Choroid plexus epithelial cell (primary cell): ENCODE measurements at places on chromosomes 5 and 9.

DNA sequence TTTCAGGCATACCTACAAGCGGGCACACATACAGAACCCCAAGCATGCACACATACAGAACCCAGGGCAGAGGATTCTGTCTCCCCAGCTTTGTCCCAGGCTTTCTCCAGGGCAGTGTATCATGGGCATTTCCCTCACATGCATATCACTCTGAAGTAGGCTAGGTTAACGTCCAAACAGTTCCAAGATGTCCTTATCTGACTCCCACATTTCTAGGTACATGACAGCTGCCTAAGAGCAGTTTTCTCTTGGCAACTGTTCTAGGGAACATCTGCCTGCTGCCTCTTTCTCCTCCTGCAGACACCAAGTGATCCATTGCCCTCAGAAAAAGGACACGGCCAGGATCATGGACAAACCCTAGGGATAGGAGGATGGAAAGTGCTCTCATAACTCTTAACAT, 84.9 kb upstream of the NR3C1 start:
- DNase-seq: no peak

DNA sequence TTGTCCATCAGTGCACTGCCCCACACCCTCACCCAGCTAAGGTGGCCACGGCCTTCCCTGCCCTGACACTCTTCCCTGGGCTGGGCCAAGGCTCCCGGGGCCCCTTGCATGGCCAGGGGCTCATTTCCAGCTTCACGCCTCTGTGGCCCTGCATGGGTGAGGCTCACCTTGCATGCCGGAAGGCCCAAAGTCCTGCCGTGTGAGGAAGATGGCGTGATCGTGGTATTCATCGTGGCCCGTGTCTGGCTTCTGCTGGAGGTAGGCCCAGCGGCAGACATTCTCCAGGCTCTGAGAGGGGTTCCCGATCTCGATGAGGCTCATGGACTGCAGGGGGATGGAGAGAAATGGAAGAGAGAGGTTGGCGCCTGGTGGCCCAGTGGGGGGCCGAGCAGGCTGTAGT, 98.4 kb downstream of the ZNF354C start:
- no peak for DNase-seq

DNA sequence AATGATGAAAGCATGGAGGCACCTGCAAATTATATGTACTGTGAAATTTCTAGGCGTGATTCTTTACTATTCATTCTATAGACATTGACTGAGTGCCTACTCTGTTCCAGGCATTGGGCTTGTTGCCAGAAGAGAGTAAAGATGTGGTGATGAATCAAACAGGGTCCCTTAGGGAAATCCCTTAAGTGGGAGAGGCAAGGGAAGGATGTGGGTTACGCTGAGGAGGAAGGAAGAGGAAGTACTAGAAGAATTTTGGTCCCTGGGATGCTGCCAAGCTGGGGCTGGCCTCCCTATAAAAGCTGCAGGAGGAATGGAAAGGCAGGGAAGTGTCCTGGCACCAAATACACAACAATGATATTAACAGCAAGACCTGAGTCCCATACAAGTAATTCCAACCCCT, 76.7 kb upstream of the SPOCK1 start:
- DNase-seq: no peak

DNA sequence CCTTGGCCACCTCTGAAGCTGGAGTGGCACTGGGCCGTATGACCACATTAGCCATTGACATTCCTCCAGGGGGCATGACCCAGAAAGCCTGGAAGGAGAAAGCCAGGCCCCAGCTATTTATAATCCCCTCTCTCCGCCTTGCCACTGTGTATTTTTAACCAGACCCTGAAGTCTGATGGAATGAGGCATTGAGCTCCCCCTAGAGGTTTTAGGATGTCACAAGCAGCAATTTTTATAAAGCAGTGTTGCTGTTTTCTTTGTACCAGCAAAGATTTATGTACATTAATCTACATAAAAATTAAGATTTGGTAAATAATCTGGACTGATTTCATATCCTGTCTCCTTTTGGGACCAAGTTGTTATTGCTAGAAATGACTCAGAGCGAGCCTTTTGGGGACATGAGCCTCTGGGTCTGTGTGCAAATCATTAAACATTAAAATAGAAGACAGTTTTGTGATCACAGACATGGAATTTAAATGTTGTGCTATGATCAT, 127.1 kb downstream of the TRIO start:
- DNase-seq: peak; percentile 83

DNA sequence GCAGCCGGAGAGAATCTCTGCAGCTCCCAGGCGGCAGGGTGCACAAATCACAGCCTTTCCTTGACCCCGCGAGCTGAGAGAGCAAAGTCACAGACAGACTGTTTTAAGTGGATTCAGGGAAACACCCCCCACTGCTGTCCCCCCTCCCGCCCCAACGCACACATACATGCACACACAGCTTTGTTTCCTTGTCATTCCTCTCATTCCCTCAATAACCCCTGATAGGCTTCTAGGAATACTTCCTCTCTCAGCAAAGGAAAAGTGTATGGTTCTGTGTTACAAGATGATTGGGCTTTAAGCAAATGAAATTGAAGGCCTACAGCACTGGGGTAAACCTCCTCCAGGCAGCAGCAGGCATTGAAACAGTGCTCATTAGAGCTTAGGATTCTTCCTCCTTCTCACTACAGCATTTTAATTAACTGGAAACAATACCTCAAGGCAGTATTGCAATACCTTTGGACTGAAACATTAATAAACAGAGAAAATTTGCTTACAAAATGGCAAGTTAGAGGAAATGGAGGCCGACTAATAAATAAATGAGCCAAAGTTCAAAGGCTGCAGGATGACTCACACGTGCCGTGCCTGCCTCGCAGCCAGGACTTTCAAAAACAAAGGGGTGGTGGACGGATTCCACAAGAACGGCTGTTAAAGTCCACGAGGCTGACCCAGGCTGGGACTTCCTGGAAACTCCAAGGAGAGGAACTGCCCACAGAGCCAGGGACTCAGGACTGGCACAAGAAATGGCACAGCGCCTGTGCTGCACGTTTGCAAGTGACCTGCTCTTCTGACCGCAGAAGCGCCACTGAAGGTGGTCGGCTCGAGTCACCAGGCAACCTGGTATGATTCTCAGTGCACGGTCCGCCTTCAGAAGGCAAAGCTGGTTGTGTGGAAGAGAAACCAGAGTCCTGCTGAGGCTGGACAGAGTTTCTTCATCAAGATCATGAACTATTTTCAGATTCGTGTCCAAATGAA, 236.2 kb downstream of the SYK start:
- DNase-seq: peak; percentile 80

GRCh38 chr5:96875791-96876291, 459 bp upstream of the ERAP2 start:
- no peak for DNase-seq

- DNase-seq: no peak
These were observed 327.0 kb upstream of the KLF4 start for GRCh38 chr9:107816561-107817021.

- no peak for DNase-seq
These were observed 33.9 kb downstream of the HRH2 start for GRCh38 chr5:175691761-175692160.

GRCh38 chr9:95561913-95562312, 45.1 kb upstream of the PTCH1 start:
- no peak for DNase-seq

DNA sequence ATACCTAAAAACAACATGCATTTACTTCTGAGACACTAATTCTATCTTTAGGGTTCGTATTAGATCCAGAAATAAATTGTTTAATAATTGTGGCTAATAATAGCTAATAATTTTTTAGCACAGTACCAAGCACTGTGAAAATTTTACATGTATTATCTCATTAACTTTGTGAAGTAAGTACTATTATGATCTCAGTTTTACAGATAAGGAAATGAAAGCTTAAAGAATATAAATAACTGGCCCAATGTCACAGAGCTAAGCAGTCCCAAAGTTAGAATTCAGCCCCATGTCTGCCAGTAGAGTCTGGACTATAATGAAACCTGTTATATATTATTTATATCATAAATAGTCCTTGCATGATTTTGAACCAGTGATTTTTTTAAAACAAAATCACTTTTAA, 163.3 kb downstream of the NIPBL start:
- no peak for DNase-seq

- no peak for DNase-seq
These were observed 19.1 kb downstream of the CAMSAP1 start for GRCh38 chr9:135888126-135888765.

DNA sequence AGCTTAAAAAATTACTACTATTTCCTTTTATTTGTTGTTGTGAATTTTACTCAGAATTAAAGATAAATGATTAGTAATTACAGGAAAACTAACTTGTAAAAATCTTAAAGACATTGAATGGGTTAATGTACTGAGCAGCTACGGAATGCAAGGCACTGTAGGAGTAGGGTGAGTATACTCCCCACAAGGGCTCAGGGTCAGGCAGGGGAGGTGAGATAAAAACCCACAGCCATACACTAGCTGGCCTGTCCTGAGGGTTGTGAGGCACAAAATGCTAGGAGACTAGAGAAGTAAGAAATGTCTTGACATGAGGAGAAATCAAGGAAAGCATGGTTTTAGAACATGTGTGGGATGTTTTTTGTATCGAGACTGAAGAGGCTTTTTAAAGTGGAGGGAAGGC, 13.4 kb downstream of the ZBED3 start:
- DNase-seq: peak; percentile 67

- DNase-seq: no peak
These were observed 84.5 kb downstream of the PRLR start for GRCh38 chr5:35145691-35146317.

DNA sequence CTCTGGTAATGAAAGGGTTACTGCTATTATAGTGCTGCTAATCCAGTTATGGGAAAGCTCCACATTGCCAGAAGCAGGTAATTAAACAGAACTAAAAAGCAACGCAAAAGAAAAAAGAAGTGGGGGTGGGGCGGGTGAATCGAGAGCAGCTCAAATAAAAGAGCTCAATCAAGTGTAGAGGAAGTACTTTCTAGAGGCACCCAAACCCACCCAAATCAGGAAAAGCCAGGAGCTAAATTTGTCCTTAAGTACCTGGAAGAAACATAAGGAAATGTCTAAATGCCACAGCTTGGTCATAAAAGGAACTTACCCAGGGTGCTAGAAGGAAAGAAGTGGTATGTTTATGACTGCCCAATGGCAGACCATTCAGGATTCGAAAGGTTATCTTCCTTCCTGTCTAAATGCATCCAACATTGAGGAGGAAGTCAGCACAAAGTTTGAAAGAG, 2.4 kb upstream of the RNF145 start:
- no peak for DNase-seq

- DNase-seq: no peak
These were observed 288.6 kb downstream of the ICE1 start for GRCh38 chr5:5711112-5711511.

- no peak for DNase-seq
These were observed 710.4 kb upstream of the CTNND2 start for GRCh38 chr5:12614608-12615007.

GRCh38 chr9:1046639-1047572, 3.3 kb upstream of the DMRT2 start:
- DNase-seq: no peak

GRCh38 chr5:154714266-154714986, 40.8 kb upstream of the LARP1 start:
- peak; percentile 67 for DNase-seq

- DNase-seq: no peak
These were observed 209.1 kb downstream of the ADGRV1 start for GRCh38 chr5:90767710-90768109.

DNA sequence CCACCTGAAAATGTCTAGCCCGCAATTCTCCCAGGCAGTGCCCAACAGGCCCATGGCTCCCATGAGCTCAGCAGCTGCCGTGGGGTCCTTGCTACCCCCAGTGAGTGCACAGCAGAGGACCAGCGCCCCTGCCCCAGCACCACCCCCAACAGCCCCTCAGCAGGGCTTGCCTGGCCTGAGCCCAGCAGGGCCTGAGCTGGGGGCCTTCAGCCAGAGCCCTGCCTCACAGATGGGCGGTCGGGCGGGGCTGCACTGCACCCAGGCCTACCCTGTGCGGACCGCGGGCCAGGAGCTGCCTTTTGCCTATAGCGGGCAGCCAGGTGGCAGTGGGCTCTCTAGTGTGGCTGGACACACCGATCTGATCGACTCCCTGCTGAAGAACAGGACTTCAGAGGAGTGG, 19.3 kb upstream of the LTC4S start:
- no peak for DNase-seq

GRCh38 chr9:34098307-34098706, 28.2 kb downstream of the DCAF12 start:
- no peak for DNase-seq

GRCh38 chr5:133354323-133355185, 257.8 kb downstream of the FSTL4 start:
- DNase-seq: no peak

DNA sequence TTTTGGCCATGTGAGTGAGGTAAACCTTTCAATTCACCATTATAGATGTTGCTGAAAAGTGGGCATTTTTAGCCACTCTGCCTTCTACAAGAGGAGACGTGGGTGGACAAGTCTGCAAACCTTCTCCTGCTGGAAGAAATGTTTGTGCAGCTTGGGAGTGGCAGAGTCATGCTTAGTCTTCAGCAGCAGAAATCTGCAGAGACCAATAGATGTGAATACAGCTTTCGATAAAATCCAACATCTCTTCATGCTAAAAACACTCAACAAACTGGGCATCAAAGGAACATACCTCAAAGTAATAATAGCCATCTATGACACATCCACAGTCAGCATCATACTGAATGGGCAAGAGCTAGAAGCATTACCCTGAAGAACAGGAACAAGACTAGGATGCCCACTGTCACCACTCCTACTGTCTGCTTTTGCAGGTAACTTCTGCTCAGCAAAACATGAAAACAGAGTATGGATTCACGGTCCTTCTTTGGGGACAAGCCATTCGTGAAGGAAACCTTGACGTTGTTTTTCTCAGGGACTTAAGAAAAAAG, 91.3 kb downstream of the RALGPS1 start:
- no peak for DNase-seq

DNA sequence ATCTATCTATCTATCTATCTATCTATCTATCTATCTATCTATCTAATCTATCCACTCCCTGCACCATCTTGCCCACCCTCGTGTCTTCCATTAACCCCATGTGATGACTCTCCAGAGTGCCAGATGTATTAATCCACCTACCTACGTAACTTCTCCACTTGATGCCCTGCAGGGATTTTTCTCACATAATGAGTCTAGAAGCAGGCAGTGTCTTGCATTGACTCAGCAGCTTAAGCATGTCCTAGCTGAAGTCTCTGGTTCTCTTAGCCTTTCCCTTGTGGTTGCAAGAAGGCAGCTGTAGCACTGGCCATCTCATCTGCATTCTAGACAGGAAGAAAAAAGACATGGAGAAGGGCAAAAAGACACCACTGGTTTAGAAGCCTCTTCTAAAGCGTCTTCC, 96.7 kb upstream of the ALDH1B1 start:
- DNase-seq: no peak
